ENCODE measurements at places on chromosomes 12 and 14. TPM values are rescaled to one million over a fixed set of nuclear protein-coding genes. Genes with fewer than 3 reads are reported as not detected.

Gene NINJ2
- total RNA-seq = 5.6 TPM

Gene KIF5A
- total RNA-seq = under 0.01 TPM

Gene IFT43
- total RNA-seq = 25.9 TPM

Gene KRT4
- total RNA-seq = 0.43 TPM

Gene REP15
- 6.5 TPM for total RNA-seq

Gene NPFF
- not detected for total RNA-seq

Gene ACACB
- 8.0 TPM for total RNA-seq

Gene ANKRD33
- not detected for total RNA-seq

Gene KRT77
- not detected for total RNA-seq

Gene DBX2
- not detected for total RNA-seq
